ENCODE measurements at places on chromosomes 13 and 19.

- DNase-seq, result peak; percentile 11
These were observed 91.7 kb downstream of the GADD45B start for GRCh38 chr19:2567580-2567979.

- no peak for DNase-seq
These were observed 13.9 kb upstream of the MKNK2 start for GRCh38 chr19:2064788-2065524.

GRCh38 chr13:20274466-20274865, 42.3 kb upstream of the GJB6 start:
- DNase-seq, result no peak

GRCh38 chr19:29478578-29479565, 46.9 kb upstream of the VSTM2B start:
- DNase-seq, result no peak

DNA sequence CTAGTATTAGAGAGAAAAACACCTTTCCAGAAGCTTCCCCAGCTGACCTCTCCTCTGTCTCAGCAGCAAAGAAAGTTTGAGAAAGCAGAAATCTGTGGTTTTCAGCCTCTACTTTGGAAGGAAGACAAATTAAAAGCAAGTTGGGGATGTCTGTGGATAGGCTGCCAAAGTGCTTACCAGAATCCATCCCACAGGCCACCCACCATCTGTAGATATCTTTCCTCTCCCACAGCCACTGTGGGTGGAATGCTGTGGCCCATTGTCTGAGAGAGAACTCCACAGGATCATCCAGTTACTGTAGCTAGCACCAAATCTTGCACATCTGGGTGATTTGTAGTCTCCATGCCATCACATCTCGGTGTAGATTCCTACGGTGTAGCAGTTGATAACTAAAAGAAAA, 133.5 kb downstream of the DNAJC15 start:
- DNase-seq, result no peak

DNA sequence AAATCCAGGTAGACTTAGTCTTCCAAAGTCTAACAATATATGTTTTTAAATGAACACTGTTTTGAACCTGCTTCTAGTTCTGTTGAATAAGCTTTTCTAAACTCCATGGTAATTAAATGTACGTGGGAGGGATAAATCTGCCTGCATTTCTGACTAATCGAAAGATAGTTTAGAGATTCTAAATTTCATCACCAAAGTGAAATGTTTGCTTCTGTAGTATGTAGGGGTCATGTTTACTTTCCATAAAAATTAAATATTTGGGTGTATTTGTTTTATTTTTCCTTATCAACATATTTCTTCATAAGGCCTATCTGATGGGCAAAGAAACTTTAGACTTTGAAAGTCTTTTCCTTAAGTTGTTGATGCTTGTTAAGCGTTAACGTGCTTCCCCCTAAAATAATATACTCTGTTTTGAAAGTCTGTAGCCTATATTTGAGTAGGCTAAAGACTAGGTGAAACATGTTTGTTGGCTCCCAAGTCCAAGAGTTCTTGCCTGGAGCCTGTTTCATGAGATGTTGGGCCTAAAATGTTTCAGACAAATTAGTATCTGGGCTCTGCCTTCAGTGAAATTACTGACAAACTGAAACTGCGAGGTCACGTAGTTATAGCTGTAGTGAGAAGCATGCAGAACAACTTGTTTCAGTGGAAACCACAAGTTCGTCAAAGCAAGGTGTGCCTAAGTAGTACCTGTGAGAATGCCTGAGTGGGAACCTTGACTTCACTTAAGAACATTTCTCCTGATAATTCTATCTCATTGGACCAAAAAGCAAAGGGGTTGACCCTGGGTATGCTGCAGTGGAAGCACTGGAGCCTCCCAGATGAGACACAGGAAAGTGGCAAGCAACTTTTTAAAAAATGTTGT, 126.2 kb downstream of the LMO7 start:
- peak; percentile 83 for DNase-seq
